ENCODE measurements at places on chromosomes 13 and 19. TPM values are rescaled to one million over a fixed set of nuclear protein-coding genes. Genes with fewer than 3 reads are reported as not detected.

FBXO17 gene
- 47.8 TPM for total RNA-seq

SF3A2 gene
- total RNA-seq, result 29.5 TPM

PEX11G gene
- 1.7 TPM for total RNA-seq

OR1M1 gene
- not detected for total RNA-seq

DNA sequence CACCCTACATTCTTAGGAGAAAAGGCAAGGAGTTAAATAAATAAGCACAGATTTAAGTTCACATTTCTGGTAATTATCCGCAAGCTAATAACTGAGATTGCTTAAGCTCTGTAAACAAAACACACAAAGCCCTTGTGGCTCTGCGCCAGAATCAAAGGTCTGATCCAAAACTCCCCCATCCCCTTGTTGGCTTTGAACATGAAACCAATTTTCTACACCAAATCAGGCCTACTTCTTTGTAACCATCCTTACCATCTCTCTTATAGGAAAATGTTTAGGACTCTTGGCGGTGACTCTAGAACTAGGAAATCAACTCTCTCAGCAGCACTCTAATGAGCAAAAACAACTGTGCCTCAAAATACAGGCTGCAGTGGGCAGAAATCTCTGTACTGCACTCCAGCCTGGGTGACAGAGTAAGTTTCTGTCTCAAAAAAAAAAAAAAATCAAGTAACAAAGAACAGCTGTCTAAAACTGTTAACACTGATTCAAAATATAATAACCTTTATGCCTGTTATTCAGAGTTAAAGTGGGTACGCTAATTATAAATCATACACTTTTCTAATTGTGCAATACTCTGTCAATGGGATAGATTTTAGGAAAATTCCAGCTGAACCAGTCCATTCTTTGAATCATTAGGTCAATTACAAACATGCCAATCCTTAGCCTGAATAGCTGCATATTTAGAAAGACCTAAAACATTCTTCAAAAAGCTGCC is 25.8 kb downstream of the ABCC4 start:
- DNase-seq, result no peak
- no peaks in the 10 kb centered on the region for H3K36me3 ChIP-seq
- peaks cover 20% of the 10 kb centered on the region for H3K4me1 ChIP-seq
- H3K27ac ChIP-seq, result no peak overlapping the region
- H3K4me3 ChIP-seq, result no peak overlapping the region
- no peaks in the 10 kb centered on the region for H3K27me3 ChIP-seq

DNA sequence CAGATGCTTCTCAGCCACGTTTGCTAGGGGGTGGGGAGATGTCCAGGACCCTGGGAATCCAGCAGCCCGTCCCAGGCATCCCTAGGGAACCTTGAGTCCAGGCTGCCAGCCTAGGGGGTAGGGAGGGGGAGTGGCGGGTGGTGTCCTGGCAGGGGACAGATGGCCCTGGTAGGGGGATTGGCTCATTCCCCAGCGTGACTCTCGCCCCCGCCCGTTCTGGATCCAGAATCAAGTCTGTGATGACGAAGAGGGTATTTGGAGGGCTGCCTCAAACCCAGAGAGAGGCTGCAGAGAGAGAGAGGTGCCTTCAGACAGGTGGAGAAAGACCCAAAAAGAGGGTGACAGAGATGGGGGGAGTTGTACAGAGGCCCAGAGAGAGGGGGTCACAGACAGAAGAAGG is 4.1 kb downstream of the SLC17A7 start:
- no peak overlapping the region for H3K27ac ChIP-seq
- H3K4me3 ChIP-seq, result no peak overlapping the region
- H3K27me3 ChIP-seq, result peaks cover 100% of the 10 kb centered on the region
- H3K36me3 ChIP-seq, result no peaks in the 10 kb centered on the region
- DNase-seq, result no peak

GRCh38 chr19:49605605-49606004 is 14.6 kb downstream of the PRR12 start:
- H3K4me3 ChIP-seq, result no peak overlapping the region
- H3K27ac ChIP-seq, result no peak overlapping the region
- H3K27me3 ChIP-seq, result no peaks in the 10 kb centered on the region
- peaks cover 18% of the 10 kb centered on the region for H3K4me1 ChIP-seq
- DNase-seq, result no peak
- peaks cover 50% of the 10 kb centered on the region for H3K36me3 ChIP-seq

GRCh38 chr19:2235381-2236063 is 607 bp downstream of the PLEKHJ1 start:
- peaks cover 72% of the 10 kb centered on the region for H3K4me1 ChIP-seq
- no peaks in the 10 kb centered on the region for H3K27me3 ChIP-seq
- H3K27ac ChIP-seq, result peak overlapping the region; percentile 98
- peak overlapping the region; percentile 99 for H3K4me3 ChIP-seq

- peak; percentile 89 for DNase-seq
- peaks cover 39% of the 10 kb centered on the region for H3K27me3 ChIP-seq
- H3K36me3 ChIP-seq, result no peaks in the 10 kb centered on the region
Measured at GRCh38 chr13:21673789-21674489, 3.1 kb downstream of the FGF9 start.

DNA sequence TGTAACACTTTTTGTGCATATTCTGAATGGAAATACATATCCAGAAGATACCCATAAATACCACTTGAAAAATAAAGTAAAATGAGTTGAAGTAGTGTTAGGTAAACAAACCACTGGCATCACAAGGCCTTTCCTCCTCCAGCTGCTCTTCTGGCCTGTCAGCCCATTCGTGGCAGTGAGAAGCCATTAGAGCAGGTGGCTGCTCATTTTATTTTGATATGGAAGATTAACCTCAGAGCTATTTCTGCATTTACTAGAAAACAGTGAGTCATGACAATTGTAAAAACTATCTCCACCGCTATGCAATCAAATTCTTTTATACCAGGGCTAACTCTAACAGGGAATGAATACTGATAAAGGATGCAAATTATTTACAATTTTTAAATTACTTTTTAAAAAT is 2898.1 kb downstream of the PCDH9 start:
- no peak overlapping the region for H3K27ac ChIP-seq
- no peaks in the 10 kb centered on the region for H3K4me1 ChIP-seq
- no peaks in the 10 kb centered on the region for H3K27me3 ChIP-seq
- H3K36me3 ChIP-seq, result no peaks in the 10 kb centered on the region
- DNase-seq, result no peak

GRCh38 chr13:48579165-48579918 is 46.5 kb upstream of the RCBTB2 start:
- H3K4me3 ChIP-seq, result no peak overlapping the region
- peaks cover 22% of the 10 kb centered on the region for H3K4me1 ChIP-seq
- H3K27me3 ChIP-seq, result no peaks in the 10 kb centered on the region
- H3K27ac ChIP-seq, result no peak overlapping the region
- DNase-seq, result peak; percentile 68

DNA sequence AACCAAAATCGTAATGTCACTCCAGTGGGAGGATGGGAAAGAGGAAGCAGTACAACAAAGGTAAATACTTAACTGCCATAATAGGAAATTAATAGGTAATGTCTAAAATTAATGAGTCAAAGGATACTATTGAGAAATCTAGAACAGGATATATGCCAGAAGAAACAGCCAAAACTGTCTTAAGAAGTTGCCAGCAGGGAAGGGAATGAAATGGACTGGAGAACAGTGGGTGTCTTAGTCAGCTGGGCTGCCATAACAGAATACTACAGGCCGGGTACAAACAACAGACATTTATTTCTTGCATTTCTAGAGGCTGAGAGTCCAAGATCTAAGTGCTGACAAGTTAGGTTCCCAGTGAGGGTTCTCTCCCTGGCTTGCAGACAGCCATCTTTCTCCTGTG is 40.3 kb upstream of the IPO5 start:
- H3K27me3 ChIP-seq, result no peaks in the 10 kb centered on the region
- DNase-seq, result no peak
- no peak overlapping the region for H3K4me3 ChIP-seq
- H3K4me1 ChIP-seq, result no peaks in the 10 kb centered on the region
- no peak overlapping the region for H3K27ac ChIP-seq
- H3K36me3 ChIP-seq, result no peaks in the 10 kb centered on the region

DNA sequence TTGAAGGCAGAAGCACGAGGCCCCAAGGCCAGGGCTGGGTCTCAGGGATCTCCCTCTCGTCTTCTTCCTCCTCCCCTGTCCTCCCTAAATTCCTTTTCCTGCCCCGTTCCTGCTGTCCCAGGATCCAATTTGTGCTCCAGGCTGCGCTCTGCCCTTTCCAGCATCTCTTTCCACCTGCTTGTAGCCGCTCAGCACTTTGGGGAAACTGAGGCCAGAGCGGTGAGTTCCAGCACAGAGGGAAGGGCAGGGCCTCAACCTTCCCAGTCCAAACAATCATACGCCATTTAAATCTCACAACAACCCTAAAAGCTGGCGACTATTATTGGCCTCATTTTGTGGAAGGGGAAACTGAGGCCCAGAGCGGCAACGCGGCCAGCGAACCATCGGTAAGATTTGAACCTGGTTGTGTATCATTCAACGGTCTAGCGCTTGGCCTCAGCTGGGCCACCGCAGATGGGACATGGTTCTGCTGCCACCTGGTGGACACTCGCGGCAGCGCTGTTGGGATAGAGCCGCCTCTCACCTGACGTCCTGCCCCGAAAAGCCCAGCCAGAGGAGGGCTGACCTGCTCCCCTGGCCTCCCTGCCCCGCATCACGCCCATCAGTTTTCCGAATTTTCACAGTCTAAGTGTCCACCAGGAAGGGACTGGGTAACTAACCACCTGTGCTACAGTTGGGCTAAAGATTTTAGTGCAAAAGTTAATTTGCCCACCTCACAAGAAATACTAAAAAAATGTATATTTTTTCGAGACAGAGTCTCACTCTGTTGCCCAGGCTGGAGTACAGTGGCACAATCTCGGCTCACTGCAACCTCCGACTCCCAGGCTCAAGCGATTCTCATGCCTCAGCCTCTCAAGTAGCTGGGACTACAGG is 4.2 kb upstream of the RPL18A start:
- peak; percentile 95 for DNase-seq

DNA sequence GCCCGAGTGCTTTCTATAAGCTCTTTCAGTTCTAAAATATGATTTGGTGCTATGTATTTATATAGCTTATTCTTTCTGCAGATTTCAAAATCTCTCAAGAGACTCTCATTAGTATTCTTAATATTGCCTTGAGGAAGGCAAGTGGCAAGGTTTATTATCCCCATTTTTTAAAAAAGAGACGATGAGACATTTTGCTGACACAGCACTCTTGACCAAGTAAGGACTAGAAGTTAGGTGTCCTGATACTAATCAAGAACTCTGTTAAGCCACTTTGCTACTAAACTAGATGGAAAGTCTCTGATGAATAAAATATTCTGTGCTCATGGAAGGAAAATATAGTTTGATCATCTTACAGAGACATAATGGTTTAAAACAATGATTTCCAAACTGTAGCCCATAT is 164.7 kb downstream of the MZT1 start:
- no peak overlapping the region for H3K4me3 ChIP-seq
- no peaks in the 10 kb centered on the region for H3K36me3 ChIP-seq
- no peaks in the 10 kb centered on the region for H3K27me3 ChIP-seq
- H3K27ac ChIP-seq, result no peak overlapping the region
- no peak for DNase-seq
- no peaks in the 10 kb centered on the region for H3K4me1 ChIP-seq

DNA sequence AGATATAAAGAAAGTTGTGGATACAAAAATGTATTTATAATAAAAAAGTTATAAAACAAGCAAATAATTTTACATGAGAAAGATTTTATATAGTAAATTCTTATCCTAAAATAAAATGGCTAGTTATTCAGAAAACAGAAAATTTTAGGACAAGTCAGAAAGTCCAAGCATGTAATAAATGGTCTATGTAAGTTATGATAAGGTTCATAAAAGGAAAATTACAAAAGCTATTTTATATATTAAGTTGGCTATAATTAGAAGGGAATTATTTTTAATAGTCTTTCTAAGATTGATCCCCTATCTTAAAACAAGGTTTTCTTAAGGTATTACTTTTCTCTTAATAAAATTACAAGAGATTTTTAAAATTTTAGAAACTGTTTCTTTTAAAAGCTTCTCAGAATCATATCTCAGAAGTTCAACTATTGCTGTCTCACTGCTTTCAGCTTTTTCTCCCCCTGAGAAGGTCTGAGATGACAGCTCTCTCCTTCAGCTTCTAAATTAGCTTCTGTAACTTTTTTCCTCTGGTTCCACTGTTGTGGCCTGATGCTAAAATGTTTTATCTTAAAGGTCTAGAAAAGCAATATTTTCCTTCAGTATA is 8.7 kb downstream of the CCDC169 start:
- H3K36me3 ChIP-seq, result no peaks in the 10 kb centered on the region
- no peak overlapping the region for H3K27ac ChIP-seq
- H3K4me3 ChIP-seq, result no peak overlapping the region
- H3K27me3 ChIP-seq, result no peaks in the 10 kb centered on the region
